Kidney (tissue), 22 donors: ENCODE measurements at places on chromosomes 4 and X. TPM values are rescaled to one million over a fixed set of nuclear protein-coding genes. Genes with fewer than 3 reads are reported as not detected.

DNA sequence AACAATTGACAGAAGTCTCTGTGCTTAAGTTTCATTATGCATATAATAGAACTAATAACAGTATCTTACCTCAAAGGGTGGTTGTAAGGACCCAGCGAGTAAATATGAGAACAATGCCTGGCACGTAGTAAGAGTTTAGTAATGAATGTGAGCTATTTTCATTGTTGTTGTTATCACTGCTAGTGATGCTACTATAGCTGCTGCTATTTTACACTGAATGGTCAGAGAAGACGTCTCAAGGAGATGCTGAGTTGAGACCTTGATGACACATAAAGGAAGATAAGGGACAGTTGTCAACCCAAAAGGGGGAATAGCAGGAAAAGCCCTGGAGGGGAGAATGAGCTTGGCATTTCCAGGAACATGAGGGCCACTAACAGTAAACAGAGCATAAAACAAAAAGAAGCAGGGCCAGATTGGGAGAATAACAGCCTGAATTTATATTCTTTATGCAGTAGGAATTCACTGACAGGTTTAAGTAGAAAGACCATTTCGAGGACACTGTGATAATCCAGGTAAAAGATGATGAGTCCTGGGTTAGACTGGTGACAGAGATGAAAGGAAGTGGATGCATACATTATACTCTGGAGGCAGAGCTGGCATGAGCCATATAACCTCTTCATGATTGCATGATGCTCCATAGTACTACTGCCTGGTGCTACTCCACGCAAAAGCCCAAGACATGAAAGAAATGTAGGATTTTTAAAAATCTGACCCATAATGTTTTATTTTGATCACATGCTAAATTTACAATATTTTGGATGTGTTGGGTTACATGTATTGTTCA lies 23.1 kb downstream of the ATP8A1 start:
- DNase-seq: no peak

DNA sequence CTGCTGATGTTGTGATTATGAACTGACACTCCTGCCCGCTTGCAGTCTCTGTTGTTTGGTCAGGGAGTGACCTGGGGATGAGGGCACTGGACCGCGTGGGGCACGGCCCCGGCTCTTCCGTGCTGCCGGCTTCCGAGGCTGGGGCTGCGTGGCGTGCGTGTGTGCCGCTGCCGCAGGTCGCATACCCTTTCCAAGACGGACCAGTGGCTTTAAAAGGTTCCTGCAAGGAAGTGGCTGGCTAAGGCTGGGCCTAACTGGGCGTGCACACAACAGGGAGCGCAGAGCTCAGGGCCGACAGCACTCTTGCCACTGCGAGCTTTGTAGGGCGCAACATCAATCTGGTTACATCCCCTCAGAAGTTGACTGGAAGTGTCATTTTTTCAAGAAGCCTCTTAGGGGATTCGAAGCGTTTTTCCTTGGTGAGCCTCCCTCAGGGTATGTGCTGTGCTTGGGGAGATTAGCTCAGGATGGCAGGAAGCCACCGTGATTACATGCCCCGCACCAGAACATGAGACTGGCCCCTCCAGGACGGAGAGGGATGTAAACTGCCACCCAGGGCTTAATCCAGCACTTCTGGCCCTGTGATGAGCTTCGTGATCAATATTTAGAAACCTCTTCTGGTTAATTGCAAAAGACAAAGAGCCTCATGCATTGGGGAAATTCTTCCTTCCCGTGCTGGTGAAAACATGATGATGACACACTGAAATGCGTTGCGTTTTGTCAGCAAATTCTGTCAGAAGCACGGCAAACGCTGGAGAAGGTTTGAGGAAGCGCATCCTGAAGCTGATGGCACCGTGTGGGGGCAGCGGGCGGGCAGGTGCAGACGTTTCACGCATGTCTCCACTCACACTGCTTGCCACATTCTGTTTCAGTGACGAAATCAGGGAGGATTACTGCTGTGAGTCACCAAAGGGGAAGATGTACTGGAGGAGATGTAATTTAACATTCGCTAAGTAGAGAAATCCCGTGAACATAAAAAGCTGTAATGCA lies 11.1 kb downstream of the MAEA start:
- no peak for DNase-seq

DNA sequence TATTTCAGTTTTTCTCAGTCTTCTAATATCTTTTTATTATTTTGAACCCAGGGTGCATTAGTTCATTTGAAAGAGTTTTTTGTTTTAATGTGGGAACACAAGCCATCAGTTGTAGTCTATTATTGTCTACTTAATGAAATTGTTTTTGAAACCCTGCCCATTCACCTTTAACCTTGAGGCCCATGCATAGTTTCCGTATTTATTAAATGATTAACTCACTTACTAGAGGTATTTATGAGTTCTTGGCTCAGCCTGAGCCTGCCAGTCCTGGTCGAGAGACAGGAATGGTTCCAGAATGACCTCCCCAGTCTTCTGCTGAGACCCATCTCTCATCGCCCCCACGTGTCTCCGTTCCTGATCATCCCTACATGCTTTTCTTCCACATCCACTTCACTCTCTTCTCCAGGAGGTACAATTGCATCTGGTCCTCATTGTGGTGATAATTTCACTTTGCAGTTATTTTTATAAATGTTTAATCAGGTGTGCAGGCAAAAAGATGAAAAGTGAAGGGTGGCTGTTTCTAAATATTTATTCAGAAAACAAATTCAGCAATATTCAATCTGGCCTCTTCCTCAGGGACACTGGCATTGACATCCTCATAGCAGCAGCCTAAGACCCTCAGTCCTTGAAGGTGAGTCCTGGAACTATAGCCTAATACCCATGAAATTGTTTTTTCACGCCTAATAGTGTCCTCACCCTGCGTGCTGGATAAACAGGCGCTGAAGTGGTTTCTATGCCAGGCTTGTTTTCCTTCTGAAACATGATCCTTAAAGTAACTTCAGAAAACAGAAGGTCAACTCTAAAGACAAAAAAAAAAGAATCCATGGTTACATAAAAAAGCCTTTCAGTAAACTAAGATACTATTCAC lies 112.8 kb downstream of the KDR start:
- no peak for DNase-seq

- no peak for DNase-seq
Measured at GRCh38 chrX:107522901-107523300, 73.4 kb downstream of the FRMPD3 start.

- DNase-seq: no peak
Measured at GRCh38 chrX:40403757-40404156, 177.0 kb upstream of the ATP6AP2 start.

GRCh38 chrX:48737940-48738339 lies 23.6 kb upstream of the GLOD5 start:
- DNase-seq: no peak

DNA sequence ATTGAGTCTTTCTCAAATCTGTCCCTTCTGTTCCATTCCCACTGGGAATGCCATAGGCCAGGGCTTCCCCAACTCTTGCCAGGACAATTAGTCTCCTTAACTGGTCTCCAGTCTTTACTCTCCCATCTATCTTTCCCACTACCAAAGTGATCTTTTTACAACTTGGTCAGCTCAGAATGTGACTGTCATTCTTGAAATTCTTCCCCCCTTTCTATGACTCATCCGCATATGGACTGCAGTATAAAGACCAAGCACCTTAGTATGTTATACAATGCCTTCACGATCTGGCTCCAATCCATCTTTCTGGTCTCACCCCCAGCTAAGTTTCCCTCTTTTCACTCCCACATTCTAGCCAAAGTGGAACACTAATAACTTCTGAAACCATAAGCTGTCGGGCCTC lies 383.8 kb downstream of the OPHN1 start:
- no peak for DNase-seq

GRCh38 chr4:55345980-55346850 lies at the start of gene SRD5A3:
TSS of gene SRD5A3 (plus strand) at chr4:55346242. CDS start at chr4:55346337, 95 bp downstream.
- DNase-seq: peak; percentile 92

DNA sequence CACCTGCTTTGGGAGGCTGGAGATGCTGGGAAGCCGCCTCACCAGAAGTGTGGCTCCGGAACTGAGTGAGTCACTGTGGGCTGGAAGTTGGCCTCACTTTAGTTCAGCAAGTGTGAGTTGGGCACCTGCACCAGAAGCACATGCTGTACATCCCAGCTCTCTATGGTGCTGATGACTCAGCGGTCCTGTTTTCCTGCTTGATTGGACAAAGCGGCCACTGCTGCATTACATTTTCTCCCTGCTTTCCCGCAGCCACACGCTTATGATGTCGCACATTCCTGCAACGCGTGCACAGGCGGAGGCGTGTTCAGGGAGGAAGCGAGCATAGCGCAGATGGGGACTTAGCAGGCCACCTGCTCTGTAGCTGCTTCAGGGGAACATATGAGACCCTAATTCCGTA lies 26.7 kb upstream of the CLDN34 start:
- DNase-seq: no peak

- DNase-seq: no peak
Measured at GRCh38 chrX:30620980-30621618, 32.1 kb upstream of the GK start.

DNA sequence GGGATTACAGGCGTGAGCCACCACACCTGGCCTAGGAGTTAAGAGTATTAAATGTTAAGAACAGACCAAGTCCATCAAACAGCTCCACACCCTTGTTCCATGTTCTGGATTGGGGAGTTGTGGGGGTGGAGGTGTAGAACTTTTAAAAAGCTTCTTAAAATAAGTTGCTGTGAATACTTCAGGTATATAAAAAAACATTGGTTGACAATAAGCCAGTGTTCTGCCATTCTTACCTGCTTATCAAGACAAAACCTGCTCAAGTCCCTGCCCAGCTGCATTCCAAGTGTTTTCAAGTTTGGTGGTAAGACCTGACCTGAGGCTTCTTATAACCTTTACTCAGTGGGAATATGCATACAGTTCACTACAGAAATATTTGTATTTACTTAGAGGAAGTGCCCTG lies 6.4 kb downstream of the RBM3 start:
- DNase-seq: no peak

The F8A2 gene
- not detected for polyA plus RNA-seq

The CT45A1 gene
- not detected for polyA plus RNA-seq

The BMP15 gene
- polyA plus RNA-seq: not detected

The ERVMER34-1 gene
- polyA plus RNA-seq: 4.2 TPM

The USP26 gene
- polyA plus RNA-seq: not detected
